Stimulated activated CD4-positive, alpha-beta T cell treated with anti-CD3 and anti-CD28 coated beads, Interleukin-1b, Interleukin-23, amount 100 ng/mL, for 24 hours (primary cell): ENCODE measurements at places on chromosomes 4 and X.
A peak's percentile ranks its signal among the peaks of the same experiment; 100 is the strongest.

GRCh38 chrX:38538134-38538533 lies 23.2 kb upstream of the TSPAN7 start:
- DNase-seq: no peak

GRCh38 chrX:56029188-56029587 lies 203.0 kb upstream of the KLF8 start:
- DNase-seq: no peak

DNA sequence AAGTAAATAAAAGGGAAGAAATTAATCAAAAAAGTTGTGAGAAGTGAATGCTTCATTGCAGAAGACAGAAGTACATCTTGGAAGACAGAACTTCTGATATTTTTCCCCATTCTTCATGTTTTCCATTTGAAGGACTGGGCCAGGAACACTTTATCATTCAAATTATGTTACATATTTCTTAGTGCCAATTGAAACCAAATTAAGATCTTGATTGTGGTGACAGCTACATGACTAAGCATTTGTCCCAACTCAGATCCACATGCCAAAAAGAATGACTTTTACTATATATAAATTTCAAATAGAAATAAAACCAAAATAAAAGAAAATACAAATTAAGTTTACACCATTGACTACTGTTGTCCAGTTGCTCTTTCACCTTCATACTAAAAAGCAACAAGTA lies 14.0 kb upstream of the FGF5 start:
- DNase-seq: no peak

GRCh38 chr4:169115897-169116254 lies 105.8 kb upstream of the CBR4 start:
- DNase-seq: no peak

- no peak for DNase-seq
These were observed 413.8 kb downstream of the RAPGEF2 start for GRCh38 chr4:159516556-159517140.

GRCh38 chr4:159540038-159540437 lies 437.2 kb downstream of the RAPGEF2 start:
- no peak for DNase-seq

DNA sequence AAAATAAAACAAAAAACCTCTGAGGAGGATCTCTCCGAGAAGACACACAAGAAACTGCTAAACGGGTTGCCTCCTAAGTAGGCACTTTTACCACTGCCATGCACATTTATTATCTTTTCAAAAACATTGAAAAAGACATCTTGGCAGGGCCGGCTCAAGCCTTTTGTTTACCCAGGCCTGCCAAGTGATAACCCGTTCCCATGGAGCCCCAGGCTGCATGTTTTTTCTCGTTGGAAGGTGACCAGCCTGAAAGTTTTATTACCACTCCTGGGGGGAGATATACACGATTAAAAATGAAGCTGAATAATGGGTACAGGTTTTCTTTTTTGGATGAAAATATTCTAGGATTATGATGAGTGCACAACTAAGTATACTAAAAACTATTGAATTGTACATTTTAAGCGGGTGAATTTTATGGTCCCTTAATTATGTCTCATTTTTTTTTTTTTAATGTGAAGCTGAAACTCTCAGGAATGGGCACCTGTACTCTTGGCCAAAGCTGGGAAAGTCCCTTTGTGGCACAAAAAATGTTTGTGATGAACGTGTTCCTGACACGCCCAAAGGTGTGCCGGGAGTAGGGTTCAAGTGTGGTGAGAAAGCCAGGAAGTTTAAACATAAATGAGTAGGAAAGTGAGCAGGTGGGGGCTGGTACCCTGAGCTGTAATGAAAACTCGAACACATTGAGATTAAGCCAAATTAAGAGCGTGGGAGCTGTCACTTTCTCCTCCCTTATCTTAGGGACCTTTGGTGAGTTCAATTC lies 1.5 kb upstream of the MAP7D2 start:
- no peak for DNase-seq

DNA sequence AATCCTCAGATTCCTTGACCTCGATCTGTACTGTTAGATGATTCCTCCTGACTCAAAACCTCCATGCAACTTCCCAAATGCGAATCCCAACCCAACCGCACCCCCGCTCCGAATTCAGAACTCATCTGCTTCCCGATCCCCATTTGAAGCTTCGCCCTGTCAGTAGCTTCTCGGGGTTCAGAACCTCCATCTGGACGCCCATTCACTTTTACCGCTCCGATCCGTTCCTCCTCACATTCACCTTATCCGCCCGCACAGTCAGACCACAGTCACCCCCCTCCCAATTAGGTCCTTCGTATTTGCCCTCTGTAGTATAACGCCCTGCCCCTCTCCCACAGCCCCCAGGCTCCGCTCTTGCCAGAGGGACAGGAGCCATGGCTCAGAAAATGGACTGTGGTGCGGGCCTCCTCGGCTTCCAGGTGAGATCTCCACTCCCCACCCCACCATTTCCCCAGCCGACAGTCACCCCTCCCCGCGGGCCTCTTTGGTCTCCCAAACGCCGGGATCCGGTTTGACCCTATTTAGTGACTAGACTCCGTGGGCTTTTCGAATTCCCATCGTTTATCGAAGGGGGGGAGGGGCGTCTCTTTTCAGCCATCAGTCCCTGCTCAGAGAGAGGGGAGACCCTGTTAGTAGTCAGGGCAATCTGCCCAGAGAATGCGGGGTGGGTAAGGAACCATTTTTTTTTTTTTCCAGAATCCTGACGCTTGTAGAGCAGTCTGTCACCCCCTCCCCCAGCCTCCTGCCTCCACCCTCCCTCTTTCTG lies 691 bp downstream of the MAGED1 start:
- DNase-seq: no peak

- no peak for DNase-seq
These were observed 378.8 kb upstream of the NOCT start for GRCh38 chr4:138636781-138637180.

GRCh38 chrX:41289095-41289494 lies 44.9 kb upstream of the DDX3X start:
- DNase-seq: no peak

DNA sequence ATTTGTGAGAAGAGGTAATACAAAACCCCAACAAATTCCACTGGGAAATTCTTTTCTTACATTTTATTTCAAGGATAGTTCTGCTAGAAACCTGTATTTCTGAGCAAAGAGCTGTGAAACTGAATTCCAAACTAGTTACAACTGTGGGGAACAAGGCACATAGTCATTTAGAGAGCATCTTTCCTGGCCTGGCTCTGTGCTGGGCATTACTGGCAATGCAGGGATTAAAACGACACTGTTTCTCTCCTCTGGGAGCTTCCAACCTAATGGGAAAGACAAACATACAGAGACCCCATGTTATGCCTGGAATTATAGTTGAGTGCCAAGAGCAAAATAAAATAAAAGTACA lies 36.5 kb downstream of the SUPT20HL1 start:
- no peak for DNase-seq

GRCh38 chr4:184838249-184839074 lies 12.7 kb upstream of the ACSL1 start:
- DNase-seq: no peak

- no peak for DNase-seq
These were observed 106.4 kb upstream of the NWD2 start for GRCh38 chr4:37138019-37138653.

DNA sequence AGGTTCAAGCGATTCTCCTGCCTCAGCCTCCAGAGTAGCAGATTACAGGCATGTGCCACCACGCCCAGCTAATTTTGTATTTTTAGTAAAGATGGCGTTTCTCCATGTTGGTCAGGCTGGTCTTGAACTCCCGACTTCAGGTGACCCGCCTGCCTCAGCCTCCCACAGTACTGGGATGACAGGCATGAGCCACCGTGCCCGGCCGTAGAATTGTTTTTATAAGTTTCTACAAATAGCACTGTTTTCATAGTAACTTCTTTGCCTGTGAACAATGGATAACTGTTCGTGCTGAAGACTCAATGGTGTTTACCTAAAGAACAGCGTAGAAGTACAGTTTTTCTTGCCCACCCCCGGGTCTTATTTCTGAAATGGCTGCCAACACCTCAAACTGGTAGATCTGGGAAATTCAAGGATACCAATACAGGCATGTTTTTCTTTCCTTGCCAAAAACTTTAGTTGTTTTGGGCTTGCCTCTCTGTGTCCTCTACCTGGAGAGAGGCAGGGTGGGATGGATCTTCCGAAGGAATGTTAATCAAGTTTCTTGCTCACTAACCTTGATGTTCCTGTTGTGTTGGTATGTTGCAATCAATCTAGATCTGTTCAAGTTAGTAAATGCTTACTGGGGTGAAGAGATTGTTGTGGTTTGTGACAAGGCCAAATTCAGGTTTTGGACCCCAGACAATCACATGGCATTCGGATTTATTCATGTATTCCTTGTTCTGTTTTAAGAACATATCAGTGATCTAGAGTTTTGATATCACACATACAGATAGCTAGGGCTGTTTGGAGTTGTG lies 2.8 kb upstream of the RUFY3 start:
- no peak for DNase-seq

GRCh38 chr4:168885400-168885799 lies 124.7 kb downstream of the CBR4 start:
- no peak for DNase-seq

DNA sequence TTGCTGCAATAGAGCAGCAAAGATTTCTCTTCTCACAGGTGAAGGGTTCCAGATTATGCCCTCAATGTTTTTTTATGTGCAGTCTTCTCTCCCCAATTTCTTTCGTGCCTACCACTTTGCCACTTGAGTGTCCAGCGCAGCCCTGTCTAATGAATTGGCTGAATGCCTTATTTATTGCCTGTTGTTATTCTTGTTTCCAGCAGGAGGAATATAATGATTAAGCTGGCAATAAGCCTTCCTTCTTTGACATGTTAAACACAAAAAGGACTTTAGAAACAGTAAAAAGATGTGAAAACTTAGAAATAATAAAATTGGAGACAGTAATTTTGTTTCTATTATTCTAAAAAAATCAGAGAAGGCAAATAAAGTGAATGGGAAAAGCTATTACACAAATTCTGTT lies 34.6 kb upstream of the FRAS1 start:
- no peak for DNase-seq

GRCh38 chr4:82594456-82594855 lies 32.7 kb upstream of the TMEM150C start:
- no peak for DNase-seq

GRCh38 chrX:39205467-39205866 lies 404.2 kb downstream of the MID1IP1 start:
- DNase-seq: no peak

DNA sequence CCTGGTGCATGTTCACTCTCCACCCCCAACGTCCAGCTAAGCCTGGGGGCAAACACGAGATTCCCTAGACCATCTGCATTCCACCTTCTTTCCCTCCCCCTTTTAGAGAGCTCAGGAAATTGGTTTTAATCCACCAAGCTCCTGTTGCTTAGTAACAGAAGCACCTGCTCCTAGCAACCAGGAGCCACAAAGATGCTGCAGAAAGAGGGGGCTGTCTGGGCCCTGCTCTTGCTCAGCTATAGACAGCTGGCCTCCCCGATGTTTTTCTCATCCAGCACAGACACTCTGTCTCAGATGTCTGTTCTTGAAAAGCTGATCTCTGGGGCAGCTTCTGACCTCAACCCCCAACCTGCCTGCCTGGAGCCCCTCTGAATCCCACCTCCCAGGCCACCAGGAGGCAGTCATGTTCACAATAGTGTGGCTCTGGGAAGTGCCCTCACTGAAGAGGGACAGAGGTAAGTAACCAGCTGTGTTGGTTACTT lies 71.5 kb downstream of the SLC16A2 start:
- DNase-seq: peak; percentile 4

DNA sequence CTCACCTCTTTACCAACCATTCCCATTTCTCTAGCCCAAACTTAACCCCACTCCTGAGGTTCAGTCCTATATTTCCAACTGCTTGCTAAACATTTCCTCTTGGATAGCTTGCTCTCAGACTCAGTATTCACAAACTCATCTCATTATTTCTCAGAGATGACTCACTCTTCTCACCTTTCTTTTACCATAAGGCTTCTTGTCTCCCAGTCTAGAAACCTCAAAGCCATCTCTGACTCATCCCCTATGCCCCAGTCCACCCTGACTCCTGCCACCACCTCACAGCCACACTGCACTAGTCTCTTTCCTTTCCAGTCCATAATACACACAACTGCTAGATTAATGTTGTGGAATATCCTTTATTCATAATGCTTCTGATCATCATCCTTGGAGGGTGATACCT lies 4.8 kb downstream of the FRMPD3 start:
- no peak for DNase-seq

DNA sequence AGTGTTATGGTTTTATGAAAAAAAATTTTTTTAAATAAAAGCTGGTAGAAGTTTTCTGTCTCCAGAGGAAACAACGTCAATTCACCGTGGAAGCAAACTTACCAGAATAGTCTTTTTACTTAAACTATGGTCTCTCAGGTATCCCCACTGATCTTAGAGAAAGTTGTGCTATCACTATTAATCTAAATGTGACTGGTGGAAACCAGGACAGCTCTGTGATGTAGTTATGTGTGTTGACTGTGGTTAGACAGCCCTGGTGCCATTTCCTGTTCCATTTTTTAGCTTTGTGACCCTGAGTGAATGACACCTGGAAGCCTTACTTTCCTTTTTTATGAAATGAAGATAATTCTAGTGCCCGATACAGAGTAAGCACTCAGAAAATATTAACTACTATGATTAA lies 111.8 kb upstream of the HUWE1 start:
- no peak for DNase-seq

DNA sequence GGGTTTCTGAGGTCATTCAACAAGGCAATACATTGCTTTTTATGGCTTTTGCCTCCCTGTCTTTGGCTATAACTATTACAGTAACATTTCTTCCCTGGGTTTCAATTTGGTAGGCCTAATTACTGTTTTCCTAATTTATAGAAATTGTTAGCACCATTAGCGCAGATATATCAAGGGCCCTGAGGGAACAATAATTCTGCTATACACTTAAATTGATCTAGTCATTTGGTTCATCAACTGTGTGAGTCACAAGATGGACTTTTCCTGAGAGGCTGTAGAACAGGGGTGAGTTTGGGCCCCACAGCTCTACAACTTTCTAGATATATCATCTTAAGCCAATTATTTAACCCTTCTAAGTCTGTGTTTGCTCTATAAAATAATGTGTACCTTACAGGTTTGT lies 107.9 kb downstream of the COMMD8 start:
- no peak for DNase-seq

DNA sequence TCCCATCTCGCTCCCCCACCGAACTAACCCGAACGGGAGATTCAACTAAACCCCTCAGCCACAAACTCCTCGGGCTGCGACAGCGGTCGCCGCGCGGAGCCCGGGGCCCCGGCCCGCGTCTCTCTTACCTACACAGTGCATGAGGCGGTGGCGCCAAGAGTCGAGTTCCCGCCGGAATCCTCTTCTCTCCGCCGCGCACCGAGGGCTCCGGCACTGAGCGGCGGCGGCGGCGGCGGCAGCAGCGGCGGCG lies 160 bp downstream of the LCORL start:
- peak; percentile 15 for DNase-seq

GRCh38 chr4:123699880-123700771 lies 303.5 kb downstream of the SPRY1 start:
- no peak for DNase-seq

GRCh38 chrX:302975-303374 lies 15.6 kb downstream of the GTPBP6 start:
- DNase-seq: no peak
